Mesothelial cell of epicardium (in vitro differentiated cells): ENCODE measurements at places on chromosomes 16 and 17.

- DNase-seq = no peak
These were observed 24.4 kb upstream of the ETV4 start for GRCh38 chr17:43570518-43570928.

DNA sequence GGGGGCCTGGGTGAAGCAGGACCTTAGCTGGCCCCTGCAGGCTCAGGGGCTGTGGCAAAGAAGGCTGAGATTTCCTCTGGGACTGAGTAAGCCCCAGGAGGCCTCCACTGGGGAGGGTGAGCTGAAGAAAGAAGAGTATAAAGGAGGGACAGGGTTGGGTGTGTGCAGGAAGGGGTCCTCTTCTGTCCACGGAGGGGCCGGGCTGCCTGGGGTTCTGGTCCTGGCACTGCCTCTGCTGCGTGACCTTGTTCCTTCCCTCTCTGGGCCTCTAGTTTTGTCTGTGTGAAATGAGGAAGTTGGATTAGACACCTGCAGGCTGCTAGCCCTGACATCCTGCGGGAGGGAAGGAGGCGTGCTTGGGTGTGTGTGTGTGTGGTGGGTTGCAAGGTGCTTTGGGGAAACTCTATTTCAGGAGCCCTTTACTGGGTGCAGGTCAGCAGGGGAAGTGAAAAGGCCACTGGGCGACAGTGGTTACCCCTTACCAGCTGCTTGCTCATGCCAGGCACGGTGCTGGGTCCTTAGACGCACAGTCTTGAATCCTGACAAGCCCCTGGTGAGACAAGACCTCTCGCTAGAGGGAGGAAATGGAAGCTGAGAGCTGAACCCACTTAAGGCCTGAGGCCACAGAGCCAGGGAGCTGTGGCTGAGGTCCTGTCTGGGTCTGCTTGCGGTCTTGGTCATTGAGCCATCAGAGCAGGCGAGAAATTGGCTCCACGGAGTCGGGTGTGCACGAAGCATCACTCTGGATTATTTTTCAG is 60.7 kb downstream of the OR1D5 start:
- no peak for DNase-seq

- no peak for DNase-seq
These were observed 5.8 kb upstream of the HOXB9 start for GRCh38 chr17:48631693-48632578.

GRCh38 chr17:77375917-77376651 is 235.3 kb downstream of the SEC14L1 start:
- DNase-seq = no peak

GRCh38 chr16:704552-705380 is 835 bp downstream of the FBXL16 start:
- DNase-seq = no peak

GRCh38 chr17:58200024-58200633 is 7.6 kb downstream of the EPX start:
- peak; percentile 54 for DNase-seq

DNA sequence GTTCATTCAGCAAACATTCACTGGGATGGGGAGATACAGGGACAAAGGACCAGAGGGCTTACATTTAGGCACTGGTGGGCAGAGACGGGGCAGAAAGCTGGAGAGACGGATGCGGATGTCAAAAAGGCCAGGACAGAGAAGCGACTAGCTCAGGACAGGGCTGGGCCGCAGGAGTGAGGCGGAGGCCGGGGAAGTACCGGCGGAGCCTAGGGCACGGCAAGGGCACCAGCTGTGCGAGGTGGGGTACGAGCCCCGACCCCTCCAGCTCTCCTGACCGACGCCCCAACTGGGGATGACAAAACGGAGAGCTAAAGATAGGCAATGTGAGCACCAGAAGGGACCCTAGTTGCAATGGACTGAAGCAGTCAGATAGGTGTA is 3.9 kb upstream of the SGCA start:
- no peak for DNase-seq

GRCh38 chr16:67760206-67760955 is 41.3 kb upstream of the GFOD2 start:
- DNase-seq = no peak

GRCh38 chr17:72445055-72445991 is 324.5 kb downstream of the SOX9 start:
- no peak for DNase-seq

- DNase-seq = peak; percentile 96
These were observed 23.4 kb downstream of the TRPV2 start for GRCh38 chr17:16438557-16439302.

- no peak for DNase-seq
These were observed 1251.2 kb upstream of the CDH8 start for GRCh38 chr16:63287401-63287800.

DNA sequence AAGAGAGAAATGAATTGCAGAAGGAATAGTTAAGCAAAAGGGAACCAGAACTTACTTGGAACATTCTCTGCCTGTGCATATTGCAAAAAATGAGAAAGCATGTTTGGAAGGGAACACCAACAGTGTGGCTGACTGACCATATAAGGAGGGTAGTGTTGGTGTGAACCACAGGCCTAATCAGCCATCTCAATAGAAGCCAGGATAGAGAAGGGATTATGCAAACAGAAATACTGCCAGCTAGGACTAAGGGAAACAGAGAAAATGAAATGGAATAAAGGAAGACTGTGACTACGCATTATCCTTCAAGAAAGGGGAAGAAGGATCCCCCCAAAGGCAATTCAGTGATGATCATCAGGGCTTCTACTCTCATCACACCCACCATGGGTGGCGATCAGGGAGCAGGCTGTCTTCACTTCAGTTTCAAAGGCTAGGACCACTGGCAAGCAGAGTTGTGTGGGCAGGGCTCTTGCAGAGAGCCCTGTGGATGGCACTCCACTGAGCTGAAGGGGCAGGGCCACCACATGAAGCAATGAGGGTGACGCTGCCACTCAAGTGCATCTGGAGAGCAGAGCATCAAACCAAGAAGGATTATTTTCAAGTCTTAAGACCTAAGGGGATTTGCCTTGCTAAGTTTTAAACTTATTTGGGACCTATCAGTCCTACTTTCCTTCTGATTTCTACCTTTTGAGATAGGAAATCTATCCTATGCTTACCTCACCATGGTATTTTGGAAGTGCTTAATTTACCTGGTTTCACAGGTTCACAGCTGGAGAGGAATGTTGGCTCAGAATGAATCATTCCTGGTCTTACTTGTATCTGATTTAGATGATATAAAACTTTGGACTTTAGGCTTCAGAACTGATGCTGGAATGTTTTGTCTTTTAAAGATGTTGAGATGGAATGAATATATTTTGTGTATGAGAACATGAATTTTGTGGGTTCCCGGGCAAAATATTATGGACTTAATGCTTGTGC is 140.5 kb downstream of the SSH2 start:
- no peak for DNase-seq

- DNase-seq = no peak
These were observed 118.1 kb downstream of the STXBP4 start for GRCh38 chr17:55086635-55087058.

DNA sequence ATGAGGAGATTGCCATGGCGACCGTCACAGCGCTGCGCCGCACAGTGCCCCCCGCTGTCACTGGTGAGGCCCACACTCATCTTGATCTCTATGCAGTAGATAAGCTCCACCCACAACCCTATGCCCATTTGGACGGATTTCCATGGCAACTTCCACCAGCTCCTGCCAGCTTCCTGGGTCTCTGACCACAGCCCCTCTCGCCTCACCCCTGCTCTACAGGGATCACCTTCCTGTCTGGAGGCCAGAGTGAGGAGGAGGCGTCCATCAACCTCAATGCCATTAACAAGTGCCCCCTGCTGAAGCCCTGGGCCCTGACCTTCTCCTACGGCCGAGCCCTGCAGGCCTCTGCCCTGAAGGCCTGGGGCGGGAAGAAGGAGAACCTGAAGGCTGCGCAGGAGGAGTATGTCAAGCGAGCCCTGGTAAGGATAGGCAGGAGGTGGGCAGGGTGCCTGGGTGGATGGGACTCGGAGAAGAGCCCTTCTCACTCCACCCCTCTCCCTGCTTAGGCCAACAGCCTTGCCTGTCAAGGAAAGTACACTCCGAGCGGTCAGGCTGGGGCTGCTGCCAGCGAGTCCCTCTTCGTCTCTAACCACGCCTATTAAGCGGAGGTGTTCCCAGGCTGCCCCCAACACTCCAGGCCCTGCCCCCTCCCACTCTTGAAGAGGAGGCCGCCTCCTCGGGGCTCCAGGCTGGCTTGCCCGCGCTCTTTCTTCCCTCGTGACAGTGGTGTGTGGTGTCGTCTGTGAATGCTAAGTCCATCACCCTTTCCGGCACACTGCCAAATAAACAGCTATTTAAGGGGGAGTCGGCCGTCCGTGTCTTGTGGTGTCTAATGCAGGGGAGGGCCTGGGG is 4.3 kb downstream of the ALDOA start:
- no peak for DNase-seq

GRCh38 chr17:5535436-5535835 is 48.9 kb downstream of the NLRP1 start:
- no peak for DNase-seq

DNA sequence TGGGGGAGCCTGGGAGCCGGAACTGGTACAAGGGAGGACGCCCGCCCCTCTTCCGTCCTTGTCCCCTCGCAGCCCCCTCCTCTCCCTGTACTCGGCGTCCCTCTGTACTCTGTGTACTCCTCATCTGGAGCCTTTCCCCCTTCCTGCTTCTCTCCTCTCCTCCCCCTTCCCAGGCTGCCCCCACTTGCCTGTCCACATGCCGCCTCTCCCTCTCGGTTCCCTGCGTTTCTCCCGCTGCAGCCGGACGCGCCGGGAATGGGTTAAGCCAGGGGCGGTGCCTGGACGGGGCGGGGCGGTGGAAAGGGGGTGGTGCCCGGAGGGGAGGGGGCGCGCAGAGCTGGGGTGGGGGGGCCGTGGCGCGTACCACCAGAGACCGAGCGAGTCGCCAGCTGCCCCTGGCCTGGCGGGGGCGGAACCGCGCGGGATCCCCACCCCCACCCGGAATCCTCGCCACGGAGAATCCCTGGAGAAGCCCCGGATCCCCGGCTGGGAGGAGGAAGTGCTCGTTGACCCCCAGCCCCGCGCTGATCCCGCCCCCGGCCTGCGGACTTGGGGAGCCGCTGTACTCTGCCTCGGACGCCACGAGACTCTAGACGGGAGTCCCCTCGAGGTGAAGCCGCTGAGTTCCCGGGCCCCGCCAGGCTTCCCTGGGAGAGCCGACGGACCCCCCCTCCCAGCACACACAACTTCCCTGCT is 22.6 kb downstream of the GJD3 start:
- DNase-seq = peak; percentile 87

DNA sequence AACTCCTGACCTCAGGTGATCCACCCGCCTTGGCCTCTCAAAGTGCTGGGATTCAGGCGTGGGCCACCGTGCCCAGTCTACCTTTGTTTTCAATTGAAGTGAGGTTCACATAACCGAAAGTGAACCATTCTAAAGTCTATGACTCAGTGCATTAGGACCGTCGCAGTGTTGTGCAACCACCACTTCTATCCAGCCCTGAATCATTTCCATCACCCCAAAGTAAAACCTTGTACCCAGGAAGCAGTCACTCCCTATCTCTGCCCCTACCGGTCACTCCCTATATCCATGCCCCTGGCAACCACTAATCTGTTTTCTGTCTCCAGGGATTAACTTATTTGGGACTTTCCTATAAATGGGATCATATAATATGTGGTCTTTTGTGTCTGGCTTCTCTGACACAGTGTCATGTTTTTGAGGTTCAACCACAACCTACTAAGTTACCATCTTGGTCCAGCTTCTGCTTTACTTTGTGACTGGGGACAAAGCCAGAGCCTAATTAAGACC is 28.3 kb upstream of the CDC42EP4 start:
- DNase-seq = no peak

DNA sequence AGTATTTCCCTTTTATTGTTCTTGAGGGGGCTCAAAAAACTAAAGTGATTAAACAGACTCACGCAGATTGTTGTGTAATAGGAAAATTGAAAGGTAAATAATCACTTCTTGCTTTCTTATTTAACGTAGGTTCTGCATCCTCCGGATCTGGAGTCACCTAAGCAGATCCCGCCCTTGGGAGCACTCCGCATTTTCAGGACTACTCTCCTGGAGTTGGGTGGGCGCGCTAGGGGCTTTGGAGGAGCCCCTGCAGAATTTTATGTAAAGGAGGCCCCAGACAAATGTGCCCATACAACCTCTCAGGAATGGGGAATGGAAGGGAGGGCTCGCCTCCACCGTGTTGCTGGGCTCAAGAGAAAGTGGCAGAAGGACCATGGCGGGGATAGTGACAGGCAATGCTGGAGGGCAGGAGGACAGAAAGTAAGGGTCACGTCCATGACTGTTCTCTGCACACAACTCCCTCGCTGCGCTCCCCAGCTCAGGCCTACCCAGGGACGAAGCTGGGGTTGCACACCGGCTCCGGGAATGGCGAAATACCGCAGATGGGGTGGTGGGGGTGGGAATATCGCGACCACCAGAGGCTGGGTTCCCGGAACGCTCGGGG is 8.3 kb downstream of the MT2A start:
- DNase-seq = no peak

DNA sequence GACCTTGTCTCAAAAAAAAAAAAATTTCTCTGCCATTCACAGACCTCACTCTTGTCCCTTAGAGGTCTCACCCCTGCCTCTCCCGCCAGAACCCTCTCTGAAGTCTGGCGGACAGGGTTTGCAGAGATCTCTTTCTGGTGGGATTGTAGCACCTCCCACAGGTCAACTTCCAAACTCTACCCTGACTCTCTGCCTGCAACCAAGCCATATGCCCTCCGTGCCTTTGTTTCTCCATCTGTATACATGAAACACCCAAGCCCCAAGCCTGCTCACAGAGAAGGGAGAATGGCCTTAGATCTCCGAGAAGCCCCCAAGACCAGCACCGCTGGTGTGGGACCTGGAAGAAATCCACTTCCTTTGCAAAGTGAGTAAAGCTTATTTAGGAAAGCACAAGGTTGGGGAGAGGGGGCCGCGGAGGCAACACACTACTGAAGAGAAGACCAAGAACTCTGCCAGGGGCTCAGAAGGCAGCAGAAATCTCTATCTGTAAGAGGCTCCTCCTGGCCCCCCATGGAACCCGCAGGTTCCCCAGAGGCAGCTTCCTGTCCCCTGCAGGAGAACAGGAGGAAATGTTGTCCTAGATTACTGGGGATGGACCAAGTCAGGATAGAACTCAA is 219.9 kb downstream of the C16orf78 start:
- no peak for DNase-seq

DNA sequence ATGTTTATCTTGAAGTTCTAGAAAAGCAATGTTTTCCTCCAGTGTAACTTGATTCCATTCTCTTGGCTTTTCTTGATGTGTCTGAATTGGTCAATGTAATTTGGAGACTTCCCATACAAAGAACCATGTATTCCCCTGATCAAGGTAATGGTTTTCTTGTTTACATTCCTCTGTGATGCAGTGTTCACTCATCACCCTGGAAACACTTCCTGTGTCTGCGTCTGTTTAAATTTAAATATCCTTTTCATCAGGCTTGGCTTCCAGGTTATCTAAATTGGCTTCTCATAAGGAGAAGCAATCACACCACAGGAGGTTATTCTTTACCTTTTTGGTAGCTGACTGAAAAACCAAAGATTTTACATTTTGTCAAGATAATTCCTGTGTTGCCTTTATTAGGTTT is 237.3 kb upstream of the WSCD1 start:
- DNase-seq = no peak

GRCh38 chr16:80894091-80894490 is 89.7 kb upstream of the CDYL2 start:
- no peak for DNase-seq
